AG20443 (cell line): ENCODE measurements at places on chromosomes 1 and 21.

DNA sequence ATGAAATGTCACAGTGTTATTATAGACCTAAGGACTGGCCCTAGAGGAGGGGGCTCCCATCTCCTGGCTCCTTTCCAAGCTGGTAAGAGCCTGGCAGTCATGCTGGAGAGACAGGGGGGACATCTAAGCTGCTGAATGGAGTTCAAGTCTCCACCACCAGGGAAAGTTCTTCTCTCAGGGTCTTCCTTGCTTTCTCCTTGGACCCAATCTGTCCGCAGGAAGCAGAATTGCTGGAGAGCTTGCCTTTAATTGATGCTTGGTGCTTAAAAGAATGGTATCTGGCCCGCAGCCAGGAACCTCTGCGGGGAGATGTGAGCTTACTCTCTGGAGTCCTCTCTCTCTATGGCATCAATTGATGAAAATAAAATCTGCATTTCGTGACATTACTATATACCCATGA lies 25.1 kb downstream of the IRF2BP2 start:
- no peak for DNase-seq

DNA sequence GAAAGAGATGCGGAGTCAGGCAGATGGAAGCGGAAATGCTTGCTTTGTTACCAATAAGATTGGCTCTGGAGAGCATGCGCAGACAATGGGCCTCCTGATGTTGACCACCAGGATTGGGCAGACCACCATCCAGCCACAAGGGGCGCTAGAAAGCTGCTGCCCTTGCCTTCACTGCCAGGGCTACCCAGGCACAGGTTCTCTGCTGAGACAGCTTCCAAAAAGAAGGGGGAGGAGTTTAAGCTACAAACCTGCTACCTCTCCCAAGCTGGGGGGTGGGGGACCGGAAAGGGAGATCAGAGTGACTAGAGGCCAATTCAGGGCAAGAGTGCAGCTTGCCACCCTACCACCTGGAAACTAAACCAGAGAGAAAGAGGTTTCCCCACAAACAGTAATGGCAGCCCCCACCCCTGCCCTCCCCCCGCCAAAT lies 369.7 kb downstream of the RRAGC start:
- DNase-seq: peak; percentile 37

GRCh38 chr1:232562855-232563510 lies 67.0 kb downstream of the SIPA1L2 start:
- no peak for DNase-seq

DNA sequence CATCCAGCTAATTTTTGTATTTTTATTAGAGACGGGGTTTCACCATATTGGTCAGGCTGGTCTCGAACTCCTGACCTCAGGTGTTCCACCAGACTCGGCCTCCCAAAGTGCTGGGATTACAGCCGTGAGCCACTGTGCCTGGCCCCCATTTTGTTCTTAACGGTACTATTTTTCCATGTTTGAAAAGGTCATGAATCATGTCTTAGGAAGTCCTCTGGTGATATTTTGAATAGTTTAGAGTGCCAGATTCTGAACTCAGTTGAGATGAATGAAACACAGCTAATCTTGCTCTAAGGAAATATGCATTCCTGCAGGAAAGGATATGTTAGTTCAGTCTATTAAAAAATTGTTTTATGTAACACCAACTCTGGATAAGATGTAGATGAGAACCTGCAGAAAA lies 62.6 kb upstream of the ATP2B4 start:
- peak; percentile 35 for DNase-seq

DNA sequence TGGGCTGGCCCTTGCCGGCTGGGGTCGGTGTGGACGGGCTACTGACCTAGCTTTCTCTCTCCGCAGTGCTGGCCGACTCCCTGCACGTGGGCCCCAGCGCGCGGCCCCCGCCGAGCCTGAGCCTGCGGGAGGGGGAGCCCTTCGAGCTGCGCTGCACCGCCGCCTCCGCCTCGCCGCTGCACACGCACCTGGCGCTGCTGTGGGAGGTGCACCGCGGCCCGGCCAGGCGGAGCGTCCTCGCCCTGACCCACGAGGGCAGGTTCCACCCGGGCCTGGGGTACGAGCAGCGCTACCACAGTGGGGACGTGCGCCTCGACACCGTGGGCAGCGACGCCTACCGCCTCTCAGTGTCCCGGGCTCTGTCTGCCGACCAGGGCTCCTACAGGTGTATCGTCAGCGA lies 34.9 kb downstream of the PTGFRN start:
- no peak for DNase-seq

DNA sequence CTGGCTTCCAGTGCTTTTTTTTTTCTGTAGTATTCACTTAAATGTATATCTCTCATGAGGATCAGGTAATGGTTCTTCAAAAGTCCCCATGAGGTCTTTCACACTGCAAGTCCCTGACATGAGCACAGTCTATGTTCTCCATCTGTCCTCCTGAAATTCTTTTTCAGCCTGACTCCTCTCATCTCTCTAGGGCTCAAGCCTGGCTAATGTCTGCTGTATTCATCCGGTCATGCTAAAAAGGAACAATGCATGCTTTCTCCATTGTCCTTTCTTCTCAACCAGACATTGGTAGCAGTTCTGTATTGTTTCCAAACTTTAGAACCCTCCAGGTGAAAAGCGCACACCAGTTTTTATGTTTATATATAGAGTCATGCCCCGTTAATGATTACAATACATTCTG lies 368.3 kb upstream of the OLFM3 start:
- DNase-seq: no peak

DNA sequence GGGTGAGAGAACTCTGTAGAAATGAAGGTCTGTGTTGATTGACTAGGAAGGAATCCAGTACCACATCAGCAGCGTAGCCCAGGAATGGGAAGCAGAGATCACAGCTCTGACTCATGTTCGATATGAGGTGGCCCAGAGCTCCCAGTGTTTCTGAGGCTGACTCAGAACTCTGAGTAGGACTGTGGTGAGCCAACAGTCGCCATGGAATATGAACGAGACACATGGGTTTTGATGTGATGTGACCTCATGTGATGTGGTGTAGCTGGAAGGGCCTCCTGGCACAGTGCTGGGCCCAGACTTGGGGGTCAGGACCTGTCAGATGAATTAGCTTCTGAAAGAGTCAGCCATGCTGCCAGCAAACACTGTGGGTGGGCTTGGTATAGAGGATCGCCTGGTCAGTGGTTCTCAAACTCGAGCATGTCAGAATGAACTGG lies 237.0 kb downstream of the MRPL39 start:
- DNase-seq: peak; percentile 88

- peak; percentile 65 for DNase-seq
Measured at GRCh38 chr1:208030288-208031091, 119.6 kb upstream of the CD34 start.

DNA sequence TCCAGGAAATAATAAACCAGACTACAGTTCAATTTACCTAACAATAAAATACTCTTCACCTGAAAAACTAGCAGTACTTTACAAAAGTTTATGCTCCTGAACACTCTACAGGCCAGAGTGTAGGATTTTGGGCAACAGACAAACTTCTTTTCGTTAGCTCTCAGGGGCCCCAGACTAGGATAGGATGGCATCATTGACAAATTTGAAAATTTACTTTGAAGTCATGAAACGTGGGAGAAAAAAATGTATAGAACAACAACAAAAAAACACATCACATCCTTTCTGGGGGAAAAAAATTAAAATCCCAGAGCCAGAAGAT lies 1.2 kb downstream of the PTP4A2 start:
- no peak for DNase-seq

DNA sequence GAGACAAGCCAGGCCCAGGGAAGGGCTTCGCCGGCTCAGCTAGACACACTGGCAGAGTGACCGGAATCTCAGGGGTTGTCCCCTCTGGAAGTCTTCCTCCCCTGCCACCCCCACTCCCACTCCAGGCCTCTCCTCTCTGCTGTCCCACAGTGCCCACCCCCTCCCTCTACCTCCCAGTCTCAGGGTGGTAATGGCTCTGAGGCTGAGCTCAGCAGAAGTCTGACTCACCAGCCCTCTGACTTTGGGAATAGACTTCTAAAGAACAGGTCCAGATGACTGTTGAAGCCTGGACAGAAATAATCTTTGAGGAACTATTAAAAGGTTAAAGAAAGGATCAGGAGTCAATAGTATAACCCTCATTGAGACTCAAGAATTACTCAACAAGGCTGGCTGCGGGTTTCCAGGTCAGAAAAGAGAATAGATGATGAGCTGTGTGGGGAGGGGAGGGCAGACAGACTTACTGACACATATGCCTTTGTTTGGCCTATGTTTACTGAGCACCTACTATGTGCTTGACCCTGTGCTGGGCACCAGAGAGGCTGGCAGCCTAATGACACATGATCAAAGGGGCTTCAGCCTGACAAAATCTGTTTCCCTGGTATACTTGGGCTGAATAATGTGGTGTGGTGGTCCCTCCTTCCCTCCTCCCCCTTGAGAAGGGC lies 8.2 kb downstream of the HCRTR1 start:
- DNase-seq: peak; percentile 74

GRCh38 chr21:44872649-44873355 lies 688 bp downstream of the PTTG1IP start:
- DNase-seq: no peak

DNA sequence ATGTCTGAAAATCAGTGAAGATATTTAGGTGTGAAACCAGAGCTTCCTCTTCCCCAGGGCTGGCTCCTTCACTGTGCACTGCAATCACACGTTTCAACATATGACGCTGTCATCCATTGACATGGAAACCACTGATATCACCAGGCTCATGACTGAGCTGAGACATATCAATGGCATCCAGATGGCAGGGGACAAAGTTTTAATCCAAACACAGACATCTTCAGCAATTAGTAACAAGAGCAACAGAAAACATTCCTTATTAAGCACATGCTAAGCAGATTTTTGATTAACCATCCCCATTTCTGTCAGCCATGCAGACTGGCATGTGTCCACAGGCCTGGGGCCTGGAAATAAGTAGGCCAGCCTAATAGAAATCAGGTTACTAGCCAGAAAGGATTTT lies 108.0 kb upstream of the ADAR start:
- DNase-seq: peak; percentile 53

- no peak for DNase-seq
Measured at GRCh38 chr1:157153746-157154145, 15.6 kb upstream of the ETV3 start.

- DNase-seq: peak; percentile 54
Measured at GRCh38 chr1:65791801-65792668, 660 bp upstream of the PDE4B start.

- no peak for DNase-seq
Measured at GRCh38 chr1:156804026-156804425, 12.6 kb downstream of the SH2D2A start.

GRCh38 chr21:28487455-28488070 lies 505.1 kb downstream of the LTN1 start:
- no peak for DNase-seq

DNA sequence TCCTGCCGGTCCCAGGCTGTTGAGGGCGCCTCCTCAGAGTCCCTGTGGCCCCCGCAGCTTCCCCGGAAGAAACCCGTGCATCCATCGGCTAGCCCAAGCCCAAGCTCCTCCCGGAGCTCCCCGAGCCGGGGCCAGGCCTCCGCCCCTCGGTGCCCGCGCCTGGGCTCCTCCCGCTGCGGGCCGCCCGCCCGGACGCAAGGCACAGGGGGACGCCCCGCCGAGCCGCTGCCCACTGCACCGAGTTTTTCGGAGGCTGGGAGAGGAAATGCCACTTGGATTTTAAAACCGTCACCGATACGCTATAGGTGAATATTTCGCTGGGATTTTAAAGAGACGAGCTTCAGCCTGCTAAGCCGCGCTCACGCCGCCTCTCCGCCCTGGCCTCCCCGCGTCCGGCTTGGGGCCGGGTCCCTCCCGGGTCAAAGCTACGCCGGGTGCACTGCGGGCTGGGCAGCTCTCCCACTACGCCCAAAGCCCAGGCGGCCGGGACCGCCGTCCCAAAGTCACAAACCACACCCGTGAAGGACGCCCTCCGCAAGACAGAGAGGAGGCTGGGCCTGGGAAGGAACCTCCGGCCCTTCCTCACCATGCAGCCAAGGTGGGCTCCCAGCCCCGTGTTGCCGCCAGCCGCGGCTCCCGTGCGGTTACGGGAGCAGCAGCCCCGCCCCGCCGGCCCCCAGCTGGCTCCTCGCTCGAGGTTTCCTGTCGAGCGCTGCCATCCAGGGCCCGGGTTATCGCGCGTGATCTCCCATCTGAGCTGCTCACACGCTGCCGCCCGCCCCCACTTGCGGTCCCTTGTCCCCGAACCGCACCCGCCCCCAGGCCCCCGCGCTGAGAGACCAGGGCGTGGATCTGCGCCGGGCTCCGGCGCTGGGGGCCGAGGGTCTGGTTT lies 63.2 kb downstream of the CD247 start:
- DNase-seq: peak; percentile 80

GRCh38 chr1:59685666-59686065 lies 129.1 kb upstream of the HOOK1 start:
- DNase-seq: no peak

GRCh38 chr1:31523769-31524168 lies 52.5 kb upstream of the TINAGL1 start:
- DNase-seq: peak; percentile 56

DNA sequence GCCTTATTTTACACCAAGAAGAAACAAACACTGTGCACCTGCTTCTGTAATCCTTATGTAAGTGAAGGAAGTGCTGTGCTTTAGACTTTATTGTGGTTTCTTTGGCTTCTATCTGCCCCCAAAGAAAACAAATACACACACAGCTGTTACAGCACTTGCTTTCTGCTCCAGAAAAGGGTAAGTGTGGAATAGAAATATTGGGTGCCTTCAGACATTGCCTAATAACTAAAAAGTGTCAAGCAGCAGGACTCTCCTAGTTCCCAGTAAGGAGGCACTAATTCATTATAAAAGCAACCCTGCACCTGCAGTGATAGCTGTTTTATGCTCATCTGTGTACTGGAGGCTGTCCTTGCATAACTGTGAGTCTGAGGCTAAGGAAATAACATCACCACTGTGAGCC lies 23.4 kb upstream of the PRRX1 start:
- DNase-seq: no peak

DNA sequence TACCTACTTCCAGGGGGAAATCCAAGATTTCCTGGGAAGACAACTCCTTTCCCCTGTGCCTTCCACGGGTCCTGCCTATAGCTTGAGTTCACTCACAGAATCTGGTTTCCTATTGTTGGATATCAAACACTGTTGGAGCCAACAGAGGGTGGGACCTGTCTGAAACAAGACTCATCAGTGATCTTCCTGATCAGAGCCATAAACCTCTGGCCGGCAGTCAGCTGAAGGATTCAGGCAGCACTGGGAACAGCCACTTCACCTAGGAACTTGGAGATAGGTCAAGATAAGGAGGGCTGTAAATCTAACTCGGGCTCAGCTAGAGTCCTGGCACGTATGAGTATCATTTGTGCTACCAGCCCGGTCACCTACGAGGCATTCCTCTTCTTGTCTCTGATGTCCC lies 23.3 kb downstream of the SH3BP5L start:
- DNase-seq: no peak
